Stimulated activated CD4-positive, alpha-beta T cell treated with anti-CD3 and anti-CD28 coated beads, TNF-alpha, amount 100 ng/mL, for 4 hours (primary cell): ENCODE measurements at places on chromosomes 6 and 20.

DNA sequence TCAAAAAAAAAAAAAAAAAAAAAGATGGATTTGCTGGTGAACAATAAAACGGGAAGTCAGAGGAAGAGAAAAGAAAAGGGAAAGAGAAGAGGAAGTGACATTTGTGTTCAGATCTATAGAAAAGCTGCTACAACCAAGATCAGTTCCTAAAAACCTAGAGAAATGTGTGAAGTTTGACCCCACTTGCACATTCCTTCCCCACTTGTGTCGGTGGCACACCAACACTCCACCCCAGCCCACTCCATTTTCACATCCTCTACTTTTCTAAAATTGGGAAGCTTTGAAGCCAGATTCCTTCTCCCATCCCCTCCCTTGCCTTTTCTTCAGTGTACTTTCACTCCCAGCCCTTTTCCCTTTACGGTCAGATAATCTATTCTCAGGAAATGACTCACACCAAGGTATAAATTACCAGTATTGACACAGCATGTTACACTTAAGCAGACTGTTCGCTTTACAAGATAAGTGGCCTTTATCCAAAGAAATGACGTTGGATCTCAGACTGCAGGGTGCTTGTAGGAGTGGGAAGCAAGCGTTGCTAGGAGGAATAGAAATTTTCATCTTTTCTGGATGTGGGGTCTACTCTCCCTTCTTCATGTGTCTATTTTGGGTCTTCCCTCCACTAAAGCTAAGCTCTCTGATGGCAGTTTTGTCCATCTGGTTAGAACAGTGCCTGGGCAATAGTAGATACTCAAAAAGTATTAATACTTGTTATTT lies 92.5 kb upstream of the ADGRF1 start:
- DNase-seq = no peak

DNA sequence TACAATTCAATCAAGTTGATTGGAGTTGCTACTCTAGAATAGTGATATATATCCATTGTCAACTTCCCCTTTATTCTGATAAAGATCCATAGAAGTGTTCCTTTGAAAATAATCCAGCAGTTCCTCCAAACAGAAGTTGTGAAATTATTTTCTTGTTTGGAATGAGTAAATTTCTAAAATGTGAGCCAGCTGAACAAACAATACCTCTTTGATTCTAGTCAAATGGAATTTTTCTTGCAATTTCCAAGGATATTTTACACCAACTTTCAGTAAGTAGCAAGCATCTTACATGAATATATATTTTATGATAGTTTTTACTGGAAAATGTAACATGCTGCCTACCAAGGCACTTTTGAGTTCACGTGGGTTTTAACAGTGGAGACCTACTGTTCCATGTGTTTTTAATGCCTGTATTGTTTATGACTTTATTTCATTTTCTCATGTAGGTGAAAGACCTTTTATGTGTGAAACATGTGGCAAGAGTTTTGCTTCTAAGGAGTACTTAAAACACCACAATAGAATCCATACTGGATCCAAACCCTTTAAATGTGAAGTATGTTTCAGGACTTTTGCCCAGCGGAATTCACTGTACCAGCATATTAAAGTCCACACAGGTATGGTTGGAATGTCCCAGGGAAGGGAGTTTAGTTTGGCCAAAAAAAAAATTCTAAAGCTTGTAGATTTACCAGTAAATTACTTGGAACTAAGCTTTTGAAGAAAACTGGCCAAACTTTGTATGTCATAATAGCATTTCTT lies 6.5 kb downstream of the GZF1 start:
- no peak for DNase-seq

DNA sequence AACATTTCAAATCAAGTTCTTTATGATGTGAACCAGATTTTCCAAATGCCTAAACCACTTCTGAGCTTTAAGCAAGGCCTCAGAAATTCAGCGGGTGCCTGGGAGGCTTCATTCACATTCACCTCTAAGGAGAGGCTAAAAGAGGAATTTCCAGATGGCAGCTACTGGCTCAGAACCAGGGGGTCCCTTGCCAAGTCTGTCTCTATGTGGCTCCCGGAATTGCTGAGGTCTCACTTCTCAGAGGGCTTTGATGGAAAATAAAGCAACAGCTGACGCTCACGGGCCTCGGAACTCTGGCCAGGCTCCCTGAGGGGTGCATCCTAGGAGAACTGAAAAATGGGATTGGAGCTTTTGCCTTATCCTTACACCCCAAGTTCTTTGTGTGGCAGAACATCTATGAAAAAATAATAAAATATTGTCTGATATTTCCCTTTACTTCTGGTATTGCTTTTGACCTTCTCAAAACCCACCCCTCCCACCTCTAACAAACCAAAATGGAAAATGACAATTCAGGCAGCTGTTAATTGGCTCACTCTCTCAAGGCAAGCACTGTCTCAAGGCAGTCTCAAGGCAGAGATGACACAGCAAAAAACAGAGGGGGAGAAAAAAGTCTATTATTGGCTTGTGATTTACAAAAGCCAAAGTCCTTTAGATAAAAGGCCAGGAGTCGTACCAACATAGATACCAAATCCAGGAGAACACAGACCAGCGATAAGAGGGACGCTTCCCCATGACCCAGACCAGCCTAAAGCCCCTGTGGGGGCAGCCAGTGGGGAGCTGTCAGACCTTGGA lies 21.8 kb upstream of the LRRN4 start:
- no peak for DNase-seq

GRCh38 chr6:152094276-152094675 lies 286.8 kb downstream of the ESR1 start:
- DNase-seq = no peak

DNA sequence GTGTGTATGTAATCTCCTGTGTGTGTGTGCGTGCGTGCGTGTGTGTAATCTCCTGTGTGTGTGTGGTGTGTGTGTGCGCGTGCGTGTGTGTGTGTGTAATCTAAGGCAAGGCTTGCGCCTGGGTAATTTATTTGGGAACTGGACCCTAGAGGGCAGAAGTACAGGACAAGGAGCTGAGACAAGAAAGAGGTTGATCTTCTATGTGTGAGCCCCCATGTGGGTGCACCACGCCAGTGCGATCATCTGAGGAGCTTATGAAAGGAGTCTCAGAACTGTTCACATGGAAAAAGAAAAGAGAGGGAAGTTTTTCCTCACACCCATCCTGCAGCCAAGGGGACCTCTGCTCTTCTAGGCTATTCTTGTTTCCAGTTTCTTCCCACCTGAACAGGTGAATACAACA lies 220.1 kb upstream of the GGTLC1 start:
- no peak for DNase-seq

DNA sequence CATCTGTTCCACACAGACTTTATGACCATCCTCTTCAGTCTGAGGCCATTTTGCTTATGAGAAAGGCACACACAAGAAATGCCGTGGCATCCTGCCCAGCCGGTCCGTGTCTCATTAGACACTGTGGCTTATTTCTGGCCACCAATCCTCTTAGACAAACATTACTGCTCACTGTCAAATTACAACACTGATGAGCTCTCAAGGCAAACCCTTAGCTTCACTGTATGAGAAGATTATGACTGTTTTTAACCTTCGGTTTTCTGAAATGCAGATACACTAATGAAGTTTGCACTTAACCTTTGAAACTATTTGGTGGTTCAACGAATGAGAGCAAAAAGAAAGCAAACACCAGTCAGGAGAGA lies 50.5 kb upstream of the DST start:
- no peak for DNase-seq

GRCh38 chr6:8855411-8855810 lies 420.1 kb upstream of the SLC35B3 start:
- DNase-seq = no peak
